Activated naive CD8-positive, alpha-beta T cell treated with anti-CD3 and anti-CD28 coated beads, Interleukin-2, amount 50 U/mL, for 24 hours (primary cell): ENCODE measurements at places on chromosomes 12 and 14.

DNA sequence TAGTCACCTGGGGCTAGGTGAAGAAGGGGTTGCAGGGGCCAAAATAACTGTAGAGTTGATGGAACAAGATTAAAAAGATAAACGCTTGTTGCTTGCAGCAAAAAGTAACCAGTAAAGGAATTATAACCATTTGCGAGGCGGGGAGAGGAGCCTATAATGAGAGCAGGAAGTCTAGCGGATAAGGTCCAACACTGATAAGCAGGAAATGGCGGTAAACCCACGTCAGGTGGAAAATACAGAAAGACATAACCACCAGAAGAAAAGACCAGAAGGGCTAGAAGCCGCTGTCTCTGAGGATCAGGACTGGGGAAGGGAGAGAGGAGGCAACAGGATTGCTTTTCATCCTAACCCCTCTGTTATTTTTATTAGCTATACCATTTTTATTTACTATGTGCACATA is 303.3 kb downstream of the DPF3 start:
- H3K27me3 ChIP-seq = peaks cover 19% of the 10 kb centered on the region
- H3K36me3 ChIP-seq = no peaks in the 10 kb centered on the region
- no peak overlapping the region for H3K27ac ChIP-seq
- DNase-seq = peak; percentile 18
- H3K4me1 ChIP-seq = peaks cover 56% of the 10 kb centered on the region
- peak overlapping the region; percentile 27 for H3K4me3 ChIP-seq

- DNase-seq = no peak
- no peak overlapping the region for H3K27ac ChIP-seq
- no peaks in the 10 kb centered on the region for H3K36me3 ChIP-seq
- H3K4me1 ChIP-seq = no peaks in the 10 kb centered on the region
- no peak overlapping the region for H3K4me3 ChIP-seq
- H3K27me3 ChIP-seq = no peaks in the 10 kb centered on the region
Measured at GRCh38 chr12:60169904-60170303, 574.1 kb downstream of the SLC16A7 start.

DNA sequence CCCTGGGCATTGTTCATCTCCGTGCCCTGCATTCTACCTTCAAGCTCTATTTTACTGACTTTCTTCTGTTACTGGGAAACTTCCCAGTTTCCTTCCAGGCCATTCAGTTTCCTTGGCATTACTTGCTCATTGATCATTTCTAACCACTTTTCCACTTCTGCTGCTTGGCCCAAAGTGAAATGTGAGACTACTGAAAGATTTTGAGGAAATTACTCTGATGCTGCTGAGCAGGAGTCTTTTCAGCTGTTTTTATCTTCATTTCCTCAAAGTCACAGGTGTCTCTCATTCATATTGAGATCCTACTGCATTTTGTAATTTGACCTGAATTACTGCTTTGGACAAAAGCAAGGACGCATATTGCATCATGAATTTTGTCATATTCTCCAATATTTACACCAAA is 26.4 kb upstream of the DBX2 start:
- DNase-seq = no peak
- H3K36me3 ChIP-seq = no peaks in the 10 kb centered on the region
- peaks cover 7% of the 10 kb centered on the region for H3K27me3 ChIP-seq
- H3K4me3 ChIP-seq = no peak overlapping the region
- H3K27ac ChIP-seq = no peak overlapping the region

GRCh38 chr12:103884316-103884715 is 43.3 kb upstream of the NT5DC3 start:
- no peaks in the 10 kb centered on the region for H3K27me3 ChIP-seq
- no peak for DNase-seq

GRCh38 chr12:43336962-43337555 is 214.9 kb downstream of the ADAMTS20 start:
- H3K27ac ChIP-seq = no peak overlapping the region
- H3K4me1 ChIP-seq = peaks cover 4% of the 10 kb centered on the region
- no peaks in the 10 kb centered on the region for H3K36me3 ChIP-seq

DNA sequence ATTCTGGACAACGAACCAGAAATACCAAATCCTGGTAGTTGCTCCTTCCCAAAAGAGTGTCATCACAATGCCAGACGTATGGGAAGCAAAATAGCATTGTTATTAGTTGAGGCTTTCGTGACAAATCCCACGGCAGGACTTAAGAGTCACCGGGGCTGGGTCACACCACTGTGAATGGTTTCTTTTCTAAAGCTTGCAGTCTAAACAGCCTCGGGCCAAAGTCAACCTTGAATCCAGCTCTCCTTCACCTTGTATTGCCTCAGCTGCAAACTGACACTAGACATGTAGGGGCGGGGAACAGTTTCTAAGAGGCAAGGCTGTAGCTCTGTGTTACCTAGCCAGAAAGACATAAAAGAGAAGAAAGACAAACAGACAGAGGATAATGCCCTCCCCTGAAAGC is 734.8 kb downstream of the MED13L start:
- no peak for DNase-seq
- no peaks in the 10 kb centered on the region for H3K4me1 ChIP-seq
- H3K27me3 ChIP-seq = peaks cover 3% of the 10 kb centered on the region
- H3K36me3 ChIP-seq = no peaks in the 10 kb centered on the region

- no peak for DNase-seq
- peaks cover 6% of the 10 kb centered on the region for H3K27me3 ChIP-seq
- H3K4me3 ChIP-seq = no peak overlapping the region
- no peaks in the 10 kb centered on the region for H3K36me3 ChIP-seq
- peaks cover 3% of the 10 kb centered on the region for H3K4me1 ChIP-seq
- no peak overlapping the region for H3K27ac ChIP-seq
Measured at GRCh38 chr14:23112359-23113178, 6.5 kb downstream of the CEBPE start.

DNA sequence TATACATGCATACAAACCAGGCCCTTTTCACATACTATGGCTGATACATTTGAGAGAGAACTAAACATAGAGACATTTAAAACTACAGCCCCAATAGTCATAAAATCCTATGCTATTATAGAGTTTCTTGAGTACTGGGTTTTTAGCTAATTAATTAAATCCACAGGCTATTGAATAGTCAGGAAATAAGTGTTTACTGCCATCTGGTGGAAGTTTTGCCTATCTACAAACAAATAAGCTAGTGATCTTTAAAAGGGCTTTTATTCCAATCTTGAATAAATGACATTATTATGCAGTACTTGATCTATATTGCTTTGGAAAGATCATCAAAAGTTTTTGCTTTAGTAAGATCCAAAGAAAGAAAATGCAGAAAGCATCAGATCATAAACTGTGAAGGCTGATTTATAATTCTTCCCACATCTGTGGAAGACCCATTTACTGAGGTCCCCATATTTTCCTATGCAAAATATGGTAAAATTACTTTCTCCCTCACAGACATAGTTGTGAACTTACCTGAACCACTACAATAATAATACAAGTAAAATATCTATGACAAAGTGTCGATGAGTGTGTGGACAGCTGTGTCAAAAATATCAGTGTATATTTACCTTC is 131.3 kb downstream of the ITPR2 start:
- no peak overlapping the region for H3K4me3 ChIP-seq
- H3K36me3 ChIP-seq = peaks cover 25% of the 10 kb centered on the region
- H3K27me3 ChIP-seq = no peaks in the 10 kb centered on the region
- H3K4me1 ChIP-seq = peaks cover 18% of the 10 kb centered on the region

GRCh38 chr14:100341301-100342031 is 18.3 kb downstream of the SLC25A47 start:
- no peaks in the 10 kb centered on the region for H3K27me3 ChIP-seq
- peak overlapping the region; percentile 70 for H3K27ac ChIP-seq
- DNase-seq = peak; percentile 29
- peaks cover 70% of the 10 kb centered on the region for H3K36me3 ChIP-seq
- peaks cover 26% of the 10 kb centered on the region for H3K4me1 ChIP-seq

GRCh38 chr12:25713264-25713663 is 160.2 kb upstream of the LMNTD1 start:
- no peak for DNase-seq
- H3K27ac ChIP-seq = no peak overlapping the region
- H3K36me3 ChIP-seq = no peaks in the 10 kb centered on the region
- H3K4me3 ChIP-seq = no peak overlapping the region
- H3K4me1 ChIP-seq = no peaks in the 10 kb centered on the region

- H3K36me3 ChIP-seq = no peaks in the 10 kb centered on the region
- no peak for DNase-seq
- peaks cover 37% of the 10 kb centered on the region for H3K4me1 ChIP-seq
- peaks cover 14% of the 10 kb centered on the region for H3K27me3 ChIP-seq
- H3K4me3 ChIP-seq = peak overlapping the region; percentile 82
Measured at GRCh38 chr12:13197526-13198143, 1.1 kb downstream of the EMP1 start.

- H3K27ac ChIP-seq = peak overlapping the region; percentile 32
- no peaks in the 10 kb centered on the region for H3K27me3 ChIP-seq
- no peak for DNase-seq
- H3K4me3 ChIP-seq = no peak overlapping the region
- peaks cover 32% of the 10 kb centered on the region for H3K36me3 ChIP-seq
- H3K4me1 ChIP-seq = peaks cover 74% of the 10 kb centered on the region
Measured at GRCh38 chr14:102828151-102828550, 50.9 kb downstream of the TRAF3 start.

GRCh38 chr14:74563233-74563585 is 48.8 kb downstream of the LTBP2 start:
- H3K4me1 ChIP-seq = no peaks in the 10 kb centered on the region
- H3K36me3 ChIP-seq = no peaks in the 10 kb centered on the region
- H3K4me3 ChIP-seq = no peak overlapping the region
- no peak for DNase-seq

- H3K4me1 ChIP-seq = peaks cover 24% of the 10 kb centered on the region
- peaks cover 50% of the 10 kb centered on the region for H3K27me3 ChIP-seq
- no peak overlapping the region for H3K4me3 ChIP-seq
- no peaks in the 10 kb centered on the region for H3K36me3 ChIP-seq
- no peak for DNase-seq
Measured at GRCh38 chr12:106907411-106907810, 48.3 kb upstream of the TMEM263 start.

DNA sequence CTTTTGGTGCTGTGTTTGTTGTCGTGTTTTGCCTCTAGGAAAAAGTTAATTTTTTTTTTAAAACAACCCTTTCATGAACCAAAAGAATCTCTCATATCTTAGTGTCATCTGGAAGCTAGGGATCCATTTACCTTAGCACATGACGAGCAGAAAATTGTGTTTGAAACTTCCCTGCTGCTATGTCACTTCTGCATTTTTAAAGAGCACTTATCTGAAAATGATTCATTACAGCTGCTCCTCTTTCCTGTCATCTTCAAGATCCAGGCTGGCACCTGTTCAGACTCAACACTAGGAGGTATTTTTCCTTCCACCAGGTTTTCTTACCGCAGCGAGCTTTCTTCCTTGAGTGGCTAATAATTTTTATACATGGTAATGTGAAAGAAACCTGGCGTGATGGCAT is 67.0 kb downstream of the EML1 start:
- H3K27ac ChIP-seq = no peak overlapping the region
- H3K36me3 ChIP-seq = no peaks in the 10 kb centered on the region
- no peak overlapping the region for H3K4me3 ChIP-seq
- no peaks in the 10 kb centered on the region for H3K4me1 ChIP-seq

- H3K4me3 ChIP-seq = no peak overlapping the region
- H3K4me1 ChIP-seq = no peaks in the 10 kb centered on the region
- no peak for DNase-seq
- H3K27me3 ChIP-seq = no peaks in the 10 kb centered on the region
- no peak overlapping the region for H3K27ac ChIP-seq
Measured at GRCh38 chr14:83830316-83830715, 1699.6 kb upstream of the FLRT2 start.

DNA sequence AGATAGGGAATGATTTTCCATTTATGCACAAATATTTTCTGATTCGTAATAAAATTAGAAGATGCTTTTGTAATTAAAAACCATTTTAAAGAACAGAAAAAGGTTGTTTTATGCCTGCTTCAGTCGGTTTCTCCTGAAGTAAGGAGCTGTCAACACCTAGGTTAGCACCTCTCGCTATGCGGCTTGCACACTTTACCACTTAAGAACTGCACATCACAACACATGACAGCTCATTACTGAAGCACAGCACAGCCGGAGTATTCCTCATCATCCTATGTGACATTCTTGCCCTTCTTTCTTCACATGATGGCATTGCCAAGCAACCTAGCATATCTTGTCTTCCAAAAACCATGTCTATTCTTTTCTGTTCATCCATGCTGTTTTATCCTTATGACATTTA is 5.4 kb upstream of the WIF1 start:
- no peaks in the 10 kb centered on the region for H3K36me3 ChIP-seq
- no peak overlapping the region for H3K27ac ChIP-seq
- no peak overlapping the region for H3K4me3 ChIP-seq
- no peaks in the 10 kb centered on the region for H3K4me1 ChIP-seq
- no peak for DNase-seq

- no peak overlapping the region for H3K27ac ChIP-seq
- no peak for DNase-seq
- peaks cover 56% of the 10 kb centered on the region for H3K4me1 ChIP-seq
- H3K36me3 ChIP-seq = peaks cover 41% of the 10 kb centered on the region
Measured at GRCh38 chr12:823028-823698, 70.8 kb downstream of the WNK1 start.

GRCh38 chr12:48379794-48380193 is 29.1 kb upstream of the ZNF641 start:
- H3K4me1 ChIP-seq = no peaks in the 10 kb centered on the region
- DNase-seq = no peak
- no peak overlapping the region for H3K4me3 ChIP-seq

DNA sequence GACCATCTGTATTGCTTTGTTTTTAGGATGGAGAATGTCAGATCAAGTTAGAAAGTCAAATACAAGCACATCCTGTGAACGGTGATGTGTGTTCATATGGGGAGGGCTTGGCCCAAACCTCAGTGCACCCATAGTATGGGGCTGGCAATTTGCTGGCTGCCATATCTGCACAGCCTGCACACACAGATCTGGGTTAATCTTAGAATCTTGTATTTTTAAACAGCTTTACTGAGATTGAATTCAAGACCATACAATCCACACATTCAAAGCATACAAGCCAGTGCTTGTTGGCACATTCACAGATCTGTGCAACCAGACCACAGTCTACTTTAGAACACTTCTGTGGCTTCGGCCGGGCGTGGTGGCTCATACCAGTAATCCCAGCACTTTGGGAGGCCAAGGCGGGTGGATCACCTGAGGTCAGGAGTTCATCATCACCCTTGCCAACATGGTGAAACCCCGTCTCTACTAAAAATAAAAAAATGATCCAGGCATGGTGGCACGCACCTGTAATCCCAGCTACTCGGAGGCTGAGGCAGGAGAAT is 90.4 kb downstream of the CCDC92 start:
- no peaks in the 10 kb centered on the region for H3K36me3 ChIP-seq
- H3K4me3 ChIP-seq = no peak overlapping the region
- no peak overlapping the region for H3K27ac ChIP-seq
- H3K4me1 ChIP-seq = no peaks in the 10 kb centered on the region
- peaks cover 16% of the 10 kb centered on the region for H3K27me3 ChIP-seq
- DNase-seq = no peak
